ENCODE measurements at places on chromosomes 7 and 10.

DNA sequence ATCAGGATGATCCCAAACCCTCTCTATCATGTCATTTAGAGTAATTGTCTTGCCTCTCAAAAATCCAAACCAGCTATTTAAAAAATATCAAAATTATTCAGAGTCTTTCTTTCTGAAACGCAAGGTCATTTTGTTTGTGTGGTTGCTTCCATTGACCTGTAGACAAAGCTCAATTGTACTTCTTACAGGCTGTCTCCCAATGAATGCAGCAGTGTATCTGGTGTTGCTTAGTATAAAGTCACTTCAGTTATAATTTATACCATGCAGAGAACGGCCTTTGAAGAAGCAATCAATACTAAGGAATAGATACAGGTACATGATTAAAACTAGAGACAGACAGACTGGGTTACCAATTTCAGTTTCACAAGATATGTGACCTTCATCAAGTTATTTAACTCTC, 80.9 kb downstream of the DOCK4 start:
- DNase-seq = no peak

DNA sequence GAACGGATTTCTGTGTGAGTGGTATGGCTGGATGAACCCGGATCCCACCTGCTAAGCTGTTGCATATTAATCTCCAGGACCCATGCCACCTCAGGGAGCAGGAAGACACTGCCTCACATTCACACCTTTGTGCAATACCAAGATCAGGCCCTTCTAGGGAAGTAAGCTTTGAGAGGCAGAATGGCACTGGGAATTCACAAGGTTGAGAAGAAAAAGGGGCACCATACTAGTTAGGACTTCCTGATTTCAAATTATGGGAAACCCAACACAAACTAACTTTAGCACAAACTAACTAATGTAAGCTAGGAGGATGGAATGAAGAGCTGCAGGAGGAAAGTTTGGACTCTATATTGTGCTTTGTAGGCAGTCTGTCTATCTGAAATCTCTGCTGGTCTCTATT, 71.3 kb downstream of the TBXAS1 start:
- no peak for DNase-seq

GRCh38 chr7:121562259-121562658, 166.2 kb upstream of the FAM3C start:
- no peak for DNase-seq

DNA sequence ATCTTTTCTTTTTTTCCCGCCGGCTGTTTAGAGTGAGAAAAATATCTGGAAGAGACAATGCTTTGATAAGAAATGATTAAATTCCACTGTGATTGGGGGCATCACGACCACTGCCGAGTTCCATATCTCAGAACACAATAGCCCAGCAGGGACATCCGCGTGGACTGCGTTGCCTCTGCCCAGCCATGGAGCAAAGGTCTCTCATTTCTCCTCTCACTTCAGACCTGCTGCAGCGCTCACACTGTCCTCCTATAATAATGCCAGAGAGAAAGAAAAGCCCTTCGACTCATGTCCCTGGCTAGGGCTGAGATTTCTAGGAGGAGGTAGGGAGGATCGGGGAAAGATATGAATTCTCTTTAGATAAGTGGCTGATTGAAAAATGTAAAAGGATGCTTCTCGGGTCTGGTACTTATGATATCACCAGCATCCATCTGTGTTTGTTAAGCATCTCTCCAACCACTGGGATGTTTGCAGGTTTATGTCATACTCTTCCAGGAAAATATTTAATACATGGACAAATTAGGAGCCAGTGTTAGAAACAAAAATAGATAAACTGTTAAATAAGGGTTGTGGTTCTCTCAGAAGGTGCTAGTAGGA, 472.9 kb upstream of the AKR1E2 start:
- no peak for DNase-seq

DNA sequence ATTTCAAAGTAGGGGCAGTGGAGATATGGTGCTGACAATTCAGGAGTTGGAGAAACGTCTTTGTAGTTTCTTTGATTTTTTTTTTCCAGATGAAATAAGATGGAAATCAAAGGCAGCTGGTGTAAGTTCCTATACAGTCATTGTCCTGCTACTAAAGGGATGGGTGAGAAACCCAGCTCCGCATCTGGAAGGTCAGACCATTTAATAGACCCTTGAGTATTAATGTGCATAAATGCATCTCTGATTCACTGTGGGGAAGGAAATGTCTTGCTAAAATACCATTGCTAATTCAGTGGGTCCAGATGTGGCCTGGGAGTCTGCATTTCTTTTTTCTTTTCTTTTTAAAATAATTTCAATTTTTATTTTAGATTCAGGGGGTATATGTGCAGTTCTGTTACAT, 15.5 kb downstream of the ABCB4 start:
- DNase-seq = no peak

- no peak for DNase-seq
Observed at GRCh38 chr7:92158660-92159575, 20.0 kb downstream of the LRRD1 start.

DNA sequence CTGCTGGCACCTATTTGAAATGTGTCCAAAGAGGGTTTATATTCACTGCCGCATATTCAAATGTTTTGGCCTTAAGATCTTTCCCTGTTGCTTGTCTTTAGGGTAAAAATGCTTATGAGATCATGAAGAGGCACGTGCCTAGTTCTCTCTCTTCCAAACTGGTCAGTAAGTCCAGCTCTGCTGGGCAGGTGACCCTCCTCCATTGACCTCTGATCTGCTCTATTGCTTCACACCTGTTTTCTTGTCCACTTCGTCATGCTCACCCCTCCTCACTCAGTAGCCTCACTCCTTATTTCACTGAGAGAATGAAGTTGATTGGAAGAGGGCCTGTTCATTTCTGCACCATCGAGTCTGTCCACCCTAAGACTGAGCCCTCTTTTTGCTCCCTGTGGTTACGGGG, 140.5 kb upstream of the COBL start:
- DNase-seq = no peak

GRCh38 chr10:69895759-69896158, 94.1 kb downstream of the COL13A1 start:
- no peak for DNase-seq

DNA sequence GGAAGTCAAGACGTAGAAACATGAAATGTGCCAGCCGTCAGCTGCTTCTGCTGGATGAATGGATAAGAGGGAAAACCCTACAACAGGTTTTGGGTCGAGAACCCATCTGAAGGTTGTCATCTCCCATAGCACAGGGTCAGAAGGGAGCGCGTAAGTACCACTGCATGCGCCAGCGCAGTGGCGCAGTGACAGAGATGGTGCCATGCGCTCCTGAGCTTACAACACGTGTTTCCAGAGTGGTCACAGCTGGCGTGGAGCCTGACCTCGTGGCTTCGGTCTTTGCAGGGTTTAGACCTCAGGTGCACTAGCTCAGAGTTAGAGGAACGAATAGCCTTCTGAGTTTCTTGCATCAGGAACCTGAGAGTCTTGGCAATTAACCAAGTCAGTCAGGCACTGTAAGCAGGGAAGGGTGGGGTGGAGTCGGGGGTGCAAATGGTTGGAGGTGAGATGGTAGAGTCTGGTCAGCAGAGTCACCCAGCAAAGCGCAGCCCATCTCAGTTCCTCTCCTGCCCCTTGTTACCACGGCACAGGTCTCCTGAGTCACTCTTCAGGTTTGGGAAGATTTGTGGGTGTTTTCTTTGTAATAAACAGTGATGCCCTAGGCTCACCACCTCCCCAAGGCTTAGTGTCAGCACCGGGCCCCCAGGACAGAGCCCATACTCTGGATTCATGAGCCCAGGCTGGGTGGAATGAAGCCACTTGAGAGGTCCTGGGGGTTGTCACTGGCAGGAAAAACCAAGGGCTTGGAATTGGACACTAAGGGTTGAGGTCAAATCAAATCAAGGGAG, 84.1 kb upstream of the PPIF start:
- no peak for DNase-seq

DNA sequence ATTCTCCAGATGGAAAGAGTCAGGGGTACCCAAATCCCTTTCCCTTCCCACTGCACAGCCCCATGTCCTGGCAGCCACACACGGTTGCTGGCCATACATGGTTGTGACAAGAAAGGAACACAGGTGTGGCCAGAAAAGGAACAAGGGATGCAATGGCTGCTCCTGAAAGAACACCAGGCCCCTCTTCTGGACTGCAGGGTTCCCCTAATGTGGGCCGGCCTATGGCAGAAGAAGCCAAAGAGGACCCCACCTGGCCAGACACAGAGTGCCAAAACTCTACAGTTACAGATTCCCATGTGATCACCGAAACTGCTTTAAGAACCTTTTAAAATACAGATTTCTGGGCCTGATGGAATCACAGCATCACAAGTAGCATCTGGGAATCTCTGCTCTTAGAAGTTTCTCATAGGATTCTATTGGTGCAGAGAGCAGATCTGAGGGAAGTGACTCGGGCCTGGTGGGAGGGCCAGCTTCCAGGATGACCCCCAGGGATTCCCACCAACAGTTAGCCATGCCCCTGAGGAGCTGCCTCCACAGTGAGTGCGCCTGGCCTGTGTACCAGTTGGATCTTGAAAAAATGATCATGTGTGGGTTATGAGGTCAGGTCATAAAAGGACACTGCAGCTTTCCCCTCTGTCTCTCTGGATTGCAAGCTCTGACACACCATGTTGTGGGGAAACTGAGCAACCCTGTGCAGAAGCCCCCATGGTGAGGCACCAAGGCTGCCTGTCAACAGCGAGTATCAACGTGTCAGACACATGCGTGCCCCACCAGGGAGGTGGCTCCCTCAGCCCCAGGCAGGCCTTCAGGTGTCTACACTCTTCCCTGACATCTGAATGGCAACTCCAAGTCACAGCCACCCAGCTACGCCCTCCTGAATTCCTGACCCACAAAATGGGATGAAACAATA, 89.6 kb upstream of the LANCL2 start:
- no peak for DNase-seq

DNA sequence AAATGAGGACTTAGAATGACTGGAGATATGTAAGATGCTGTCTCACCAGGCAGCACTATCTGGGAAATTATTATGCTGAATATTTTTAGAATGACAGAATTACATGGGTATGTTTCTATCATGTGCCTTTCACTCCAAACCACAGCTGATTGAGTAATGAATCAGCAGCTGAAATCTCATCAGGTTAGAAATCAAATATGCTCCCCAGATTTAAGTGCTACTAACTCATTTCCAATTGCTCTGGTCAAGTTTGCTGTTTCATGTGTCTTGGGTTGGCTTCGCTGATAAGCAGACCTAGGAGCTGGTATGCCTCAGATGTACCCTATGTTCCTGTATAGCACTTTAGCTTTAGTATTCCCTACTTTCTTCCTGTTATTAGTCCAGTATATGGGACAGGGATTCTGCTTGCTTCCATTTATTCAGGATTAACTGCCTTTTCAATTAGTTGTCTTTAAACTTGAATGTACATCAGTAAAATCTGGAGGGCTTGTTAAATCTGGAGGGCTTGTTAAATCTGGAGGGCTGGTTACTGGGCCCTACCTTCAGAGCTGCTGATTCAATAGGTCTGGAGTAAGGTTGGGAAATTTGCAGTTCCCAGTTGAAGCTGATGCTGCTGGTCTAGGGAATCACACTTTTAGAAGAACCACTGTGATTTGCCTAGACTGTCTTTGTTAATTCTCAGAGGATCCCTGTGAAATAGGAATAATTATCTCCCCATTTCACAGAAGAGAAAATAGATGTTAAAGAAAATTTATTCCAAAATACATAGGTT, 172.9 kb downstream of the DKK1 start:
- DNase-seq = no peak

- no peak for DNase-seq
Observed at GRCh38 chr7:33155811-33156210, 26.4 kb downstream of the BBS9 start.

DNA sequence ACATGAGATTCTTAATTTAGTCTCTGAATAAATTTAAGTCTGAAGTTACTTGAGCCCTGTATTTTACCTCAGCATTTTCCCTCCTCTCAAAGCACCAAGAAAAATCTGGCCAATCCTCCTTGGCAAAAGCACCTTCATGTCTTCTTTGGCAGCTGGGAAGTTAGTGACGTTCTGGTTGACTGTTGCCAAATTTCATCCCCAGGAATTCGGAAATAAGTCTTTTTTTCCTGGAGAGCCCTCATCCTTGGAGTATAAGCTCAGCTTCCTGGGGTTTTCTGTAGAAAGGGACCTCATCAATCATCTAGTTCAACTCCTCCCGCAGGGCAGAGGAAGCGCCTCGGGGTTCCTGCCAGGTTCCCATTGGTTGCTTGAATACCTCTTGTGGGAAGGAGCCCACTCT, 377.6 kb downstream of the PHTF2 start:
- DNase-seq = no peak

DNA sequence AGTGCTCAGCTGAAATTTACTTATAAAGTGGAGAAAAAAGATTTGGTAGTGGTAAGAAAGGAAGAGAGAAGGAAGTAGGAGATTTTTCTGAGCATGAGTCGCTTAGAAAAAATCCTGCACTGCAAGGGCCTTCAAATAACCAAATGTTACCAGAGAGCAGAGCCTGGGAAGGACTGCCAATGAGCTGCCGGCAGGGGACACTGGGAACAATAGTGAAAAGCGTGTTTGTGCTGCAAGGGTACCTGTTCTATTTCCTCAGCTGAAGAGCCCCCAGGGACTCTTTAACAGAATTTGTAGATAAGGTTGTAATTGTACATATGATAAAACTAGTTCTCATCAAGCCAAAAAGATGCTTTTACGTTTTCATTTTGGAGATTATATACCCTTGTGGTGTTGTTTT, 696.3 kb upstream of the C7orf33 start:
- no peak for DNase-seq

- DNase-seq = no peak
Observed at GRCh38 chr10:31650010-31650409, 278.6 kb downstream of the ARHGAP12 start.

GRCh38 chr7:157551325-157552070, 214.7 kb downstream of the DNAJB6 start:
- DNase-seq = no peak

DNA sequence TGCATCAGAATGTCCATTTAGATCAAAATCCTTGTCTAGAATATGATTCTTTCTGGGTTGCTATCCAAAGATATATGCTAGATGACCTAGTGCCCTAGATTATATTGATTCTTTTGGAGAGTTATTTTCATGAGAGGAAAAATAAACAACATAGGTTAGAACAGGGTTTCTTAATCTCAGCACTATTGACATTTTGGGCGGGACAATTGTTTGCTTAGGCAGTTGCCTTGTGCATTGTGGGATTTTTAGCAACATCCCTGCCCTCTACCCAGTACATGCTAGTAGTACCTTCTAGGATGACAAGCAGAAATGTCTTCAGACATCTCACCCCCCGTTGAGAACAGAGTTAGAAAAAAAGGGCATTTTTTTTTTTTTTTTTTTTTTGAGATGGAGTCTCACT, 25.1 kb upstream of the LAMB1 start:
- DNase-seq = no peak

DNA sequence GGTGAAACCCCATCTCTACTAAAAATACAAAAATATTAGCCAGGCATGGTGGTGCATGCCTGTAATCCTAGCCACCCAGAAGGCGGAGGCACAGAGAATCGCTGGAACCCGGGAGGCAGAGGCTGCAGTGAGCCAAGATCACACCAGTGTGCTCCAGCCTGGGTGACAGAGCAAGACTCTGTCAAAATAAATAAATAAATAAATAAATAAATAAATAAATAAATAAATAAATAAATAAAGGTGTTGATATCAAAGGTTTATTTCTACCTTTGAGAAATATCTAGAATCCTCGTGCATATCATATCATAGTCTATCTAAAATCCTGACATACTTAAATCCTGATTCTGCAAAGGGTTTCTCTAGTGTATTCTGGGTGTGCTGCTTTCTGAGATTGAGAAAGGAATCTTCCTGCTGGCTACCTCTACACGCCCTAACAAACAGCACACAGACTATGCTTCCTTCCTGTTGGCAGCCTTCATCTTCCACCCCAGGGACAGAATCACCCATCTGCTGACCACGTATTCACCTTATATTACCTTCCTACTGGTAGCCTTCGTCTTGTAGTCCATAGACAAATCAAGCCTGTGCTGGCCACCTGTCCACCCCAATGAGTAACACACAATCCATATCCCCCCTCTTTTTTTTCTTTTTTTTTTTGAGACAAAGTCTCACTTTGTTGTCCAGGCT, 8.7 kb downstream of the ABLIM1 start:
- DNase-seq = no peak
